ENCODE measurements at places on chromosomes 7 and 10. TPM values are rescaled to one million over a fixed set of nuclear protein-coding genes. Genes with fewer than 3 reads are reported as not detected.

- no peaks in the 10 kb centered on the region for H3K27me3 ChIP-seq
- H3K27ac ChIP-seq = no peak overlapping the region
- DNase-seq = no peak
- H3K36me3 ChIP-seq = no peaks in the 10 kb centered on the region
These were observed 9.9 kb downstream of the EPDR1 start for GRCh38 chr7:37930226-37930948.

DNA sequence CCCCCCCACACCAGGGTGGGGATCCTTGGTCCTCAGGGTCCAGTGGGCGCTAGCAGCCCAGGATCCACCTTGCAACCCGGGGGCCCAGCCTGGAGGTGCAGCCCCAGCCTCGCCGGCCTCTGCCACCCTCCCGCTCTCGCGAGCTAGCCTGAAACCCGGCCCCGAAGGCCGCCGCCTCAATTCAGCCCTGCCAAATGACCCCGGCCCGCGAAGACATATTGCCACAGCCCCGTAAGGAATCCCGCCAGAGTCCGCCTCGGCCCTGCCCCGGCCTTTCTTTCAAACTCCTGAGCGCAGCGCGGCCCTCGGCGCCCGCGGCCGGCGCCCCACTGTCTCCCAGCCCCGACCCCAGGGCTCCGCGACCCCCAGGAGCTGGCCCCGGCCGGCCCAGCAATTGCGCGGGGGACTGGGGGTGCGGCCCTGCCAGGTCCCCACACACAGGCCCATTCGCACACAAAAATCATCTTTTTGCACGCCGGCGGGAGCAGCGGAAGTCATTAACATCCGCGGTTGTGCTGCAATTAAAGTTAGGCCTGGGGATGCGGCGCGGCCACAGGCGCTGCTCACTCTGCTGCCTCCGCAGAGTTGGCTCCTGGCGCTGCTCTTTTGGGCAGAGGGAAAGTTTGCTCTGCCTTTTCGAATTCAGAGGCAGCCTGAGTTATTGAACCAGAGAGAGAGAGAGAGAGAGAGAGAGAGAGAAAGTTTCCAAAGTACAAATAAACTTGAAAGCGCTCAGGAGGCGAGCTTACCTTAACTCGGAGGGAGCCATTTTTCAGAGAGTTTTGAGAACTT is 4.0 kb downstream of the HOXA5 start:
- no peak for DNase-seq
- peaks cover 6% of the 10 kb centered on the region for H3K4me1 ChIP-seq

DNA sequence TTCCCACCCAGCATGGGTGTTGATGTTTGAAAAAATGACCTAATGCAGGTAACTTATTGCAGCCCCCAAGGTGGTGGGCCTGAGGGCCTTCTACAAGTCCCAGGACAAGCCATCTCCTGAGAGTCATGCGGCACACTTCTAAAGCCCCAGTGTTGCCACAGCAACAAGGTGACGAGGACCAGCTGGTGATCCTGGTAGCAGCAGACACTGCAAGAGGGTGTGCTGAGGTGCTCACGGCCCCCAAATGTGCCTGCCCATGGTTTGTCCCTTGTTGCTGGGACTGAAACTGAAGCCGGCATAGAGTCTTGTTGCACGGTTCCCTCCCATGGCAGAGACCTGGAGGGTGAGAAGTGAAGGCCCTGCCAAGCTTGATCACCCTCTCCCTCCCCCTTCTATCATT is 333.2 kb upstream of the MGMT start:
- H3K4me1 ChIP-seq = no peaks in the 10 kb centered on the region
- no peaks in the 10 kb centered on the region for H3K36me3 ChIP-seq
- no peak overlapping the region for H3K27ac ChIP-seq
- H3K27me3 ChIP-seq = peaks cover 4% of the 10 kb centered on the region
- H3K4me3 ChIP-seq = no peak overlapping the region

Gene ASB10
- total RNA-seq = not detected

Gene WDFY4
- 10.1 TPM for total RNA-seq

All from T-helper 17 cell (primary cell).